T-helper 2 cell treated with Interferon-gamma antibody and Interleukin-4, amounts not matched to agents 5 μg/mL and 100 μg/mL, for 36 hours (primary cell): ENCODE measurements at places on chromosomes 5 and 9.
A peak's percentile ranks its signal among the peaks of the same experiment; 100 is the strongest.

- no peak for DNase-seq
Observed at GRCh38 chr5:10533226-10533625, 30.6 kb upstream of the ANKRD33B start.

- peak; percentile 51 for DNase-seq
Observed at GRCh38 chr9:136399176-136400037, 563 bp downstream of the SNAPC4 start.

- no peak for DNase-seq
Observed at GRCh38 chr5:91875196-91875779, 492.2 kb upstream of the ARRDC3 start.

GRCh38 chr5:15502208-15502607 is 2.2 kb downstream of the FBXL7 start:
- no peak for DNase-seq

DNA sequence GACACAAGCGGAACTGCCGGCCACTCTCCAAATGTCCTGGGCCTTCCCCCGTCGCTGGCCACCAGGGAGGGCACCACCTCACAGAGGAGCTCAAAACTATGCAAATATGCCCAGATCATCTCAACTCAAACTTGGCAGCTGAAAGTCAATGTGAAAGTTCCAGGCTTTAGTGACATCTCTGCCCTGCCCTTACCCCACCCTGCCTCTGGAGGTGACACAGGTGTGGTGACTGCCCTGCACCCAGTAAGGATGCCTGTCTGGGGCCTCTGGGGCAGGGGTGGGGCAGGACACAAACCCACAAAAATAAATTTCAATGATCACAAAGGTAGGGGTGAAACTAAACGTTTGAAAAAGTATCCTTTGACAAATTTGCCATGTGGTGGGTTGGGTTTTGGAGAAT is 213.4 kb downstream of the HSPA4 start:
- DNase-seq: no peak

- DNase-seq: no peak
Observed at GRCh38 chr5:179267671-179268083, 77.6 kb downstream of the ADAMTS2 start.

GRCh38 chr9:123990427-123990826 is 21.1 kb upstream of the LHX2 start:
- no peak for DNase-seq

DNA sequence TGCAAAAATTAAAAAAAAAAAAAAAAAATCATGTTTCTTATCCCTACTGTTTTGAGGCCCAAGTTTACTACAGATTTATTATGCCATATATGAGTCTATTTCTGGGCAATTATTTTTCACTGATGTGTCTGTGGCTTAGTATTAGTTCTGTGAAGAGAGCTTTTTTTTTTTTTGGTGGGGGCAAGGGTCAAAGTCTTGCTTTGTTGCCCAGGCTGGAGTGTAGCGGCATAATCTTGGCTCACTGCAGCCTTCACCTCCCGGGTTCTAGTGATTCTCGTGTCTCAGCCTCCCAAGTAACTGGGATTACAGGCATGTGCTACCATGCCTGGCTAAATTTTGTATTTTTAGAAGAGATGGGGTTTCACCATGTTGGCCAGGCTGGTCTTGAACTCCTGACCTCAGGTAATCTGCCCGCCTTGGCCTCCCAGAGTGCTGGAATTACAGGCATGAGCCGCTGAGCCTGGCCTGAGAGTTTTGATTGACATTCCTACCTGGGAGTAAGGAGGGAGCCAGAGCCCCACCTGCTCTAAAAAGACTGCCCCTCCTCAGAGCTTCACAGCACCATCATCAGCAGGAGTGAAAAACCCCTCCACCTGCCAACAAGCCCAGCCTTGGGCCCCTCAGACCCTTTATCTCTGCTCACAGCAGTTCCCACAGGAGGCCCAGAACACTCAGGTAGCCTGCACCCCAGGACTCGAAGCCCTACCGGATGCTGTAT is 36.1 kb upstream of the JADE2 start:
- DNase-seq: no peak

- no peak for DNase-seq
Observed at GRCh38 chr9:29176231-29176630, 1603.0 kb upstream of the C9orf72 start.

- no peak for DNase-seq
Observed at GRCh38 chr9:133730994-133731715, 7.0 kb downstream of the SARDH start.

GRCh38 chr5:41519801-41520200 is 9.4 kb upstream of the PLCXD3 start:
- no peak for DNase-seq

DNA sequence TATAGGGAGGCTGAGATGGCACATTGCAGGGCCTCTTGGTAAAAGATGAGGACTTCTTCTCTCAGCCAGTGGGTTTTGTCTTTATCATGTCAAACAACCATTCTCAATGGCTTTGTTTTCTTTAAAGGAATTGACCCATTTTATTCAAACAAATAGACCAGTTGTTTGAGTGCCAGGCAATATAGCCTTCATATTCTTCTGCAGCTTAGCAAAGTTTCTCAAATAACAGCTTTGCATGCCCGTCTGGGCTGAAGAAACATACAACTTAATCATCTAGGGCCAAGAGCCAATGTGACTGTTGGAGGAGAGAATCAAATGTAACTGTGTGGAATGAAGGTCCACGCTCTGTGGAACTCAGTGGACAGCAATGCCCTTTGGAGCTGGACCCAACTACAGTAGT is 57.4 kb upstream of the ADRA1B start:
- no peak for DNase-seq

GRCh38 chr9:121358751-121359150 is 11.3 kb downstream of the STOM start:
- DNase-seq: no peak

DNA sequence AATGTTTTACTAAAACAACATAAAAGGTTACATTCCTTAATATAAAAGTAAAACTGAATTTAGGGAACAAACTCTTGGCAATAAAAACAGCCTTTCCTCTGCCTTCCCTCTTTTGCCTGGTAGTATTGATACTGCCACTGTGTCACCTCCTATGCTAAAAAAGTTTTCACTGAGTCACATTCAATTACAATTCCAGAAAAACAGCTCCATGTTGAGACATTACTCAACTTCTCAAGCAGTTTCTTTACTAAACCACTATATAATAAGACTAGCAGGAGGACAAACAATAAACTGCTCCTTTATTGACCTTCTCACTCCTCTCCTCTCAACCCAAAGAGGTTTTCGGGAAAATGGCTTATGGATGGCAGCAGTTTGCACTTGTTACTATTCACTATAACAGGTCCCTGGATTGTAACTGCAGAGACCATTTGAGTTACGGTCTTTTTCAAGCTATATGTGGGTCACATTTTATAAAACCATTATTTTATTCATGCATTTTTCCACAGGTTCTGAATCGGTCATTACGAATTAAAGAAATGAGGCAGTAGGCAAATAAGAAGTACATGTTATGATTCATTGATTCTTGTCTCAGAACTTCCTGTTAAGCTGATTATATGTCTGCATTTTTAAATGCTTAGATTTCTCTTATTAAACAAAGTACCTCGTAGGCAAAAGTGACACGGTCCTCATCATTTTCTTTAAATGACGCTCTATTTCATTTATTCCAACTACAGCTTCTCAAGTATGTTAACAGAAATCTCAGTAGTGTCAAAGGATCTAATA is 2.1 kb downstream of the ZDHHC21 start:
- DNase-seq: no peak

GRCh38 chr9:89000371-89000781 is 9.1 kb downstream of the S1PR3 start:
- DNase-seq: no peak

GRCh38 chr9:122939601-122940000 is 1.2 kb upstream of the RABGAP1 start:
- DNase-seq: no peak

GRCh38 chr9:38202336-38202938 is 133.4 kb upstream of the SHB start:
- DNase-seq: no peak

DNA sequence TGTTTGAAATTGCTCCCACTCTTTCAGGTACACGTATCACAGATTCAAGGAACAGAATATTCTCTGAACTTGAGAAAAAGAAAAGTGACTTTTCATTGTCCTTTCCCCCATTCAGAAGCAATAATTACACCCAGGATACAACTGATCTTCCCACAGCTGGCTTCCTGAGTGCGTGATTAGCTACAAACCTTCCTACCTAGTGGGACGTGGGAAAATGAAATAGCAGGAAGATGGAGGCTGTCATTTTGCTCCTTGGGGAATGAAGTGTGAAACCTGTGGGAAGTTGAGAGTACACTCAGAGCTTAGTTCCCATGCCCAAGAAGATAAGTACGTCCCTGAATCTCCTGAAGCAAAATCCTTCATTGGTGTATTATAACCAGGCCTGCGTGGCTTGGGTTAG is 2.6 kb downstream of the TAS2R1 start:
- no peak for DNase-seq

DNA sequence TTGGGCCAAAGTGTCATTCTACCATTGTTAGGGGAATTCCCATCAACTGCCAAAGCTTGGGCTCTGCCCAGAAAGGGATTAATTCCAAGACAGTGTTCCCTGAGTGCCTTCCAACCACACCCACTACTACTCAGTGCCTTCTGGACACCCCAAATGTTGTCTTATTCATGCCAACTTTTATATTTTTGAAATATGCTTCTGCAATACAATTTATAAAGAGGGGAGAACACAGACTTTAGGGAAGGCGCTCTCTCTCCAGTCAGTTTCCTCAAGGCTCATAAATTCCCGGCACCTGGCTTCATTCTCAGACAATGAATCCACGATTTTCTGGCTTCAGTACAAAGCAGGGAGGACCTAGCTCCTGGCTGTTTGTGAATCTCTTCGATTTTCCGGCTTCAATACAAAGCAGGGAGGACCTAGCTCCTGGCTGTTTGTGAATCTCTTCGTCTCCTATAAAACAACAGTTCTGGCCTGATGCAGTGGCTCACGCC is 120.1 kb upstream of the MYO10 start:
- DNase-seq: no peak

- DNase-seq: no peak
Observed at GRCh38 chr9:106075960-106076327, 381.6 kb downstream of the TMEM38B start.

- no peak for DNase-seq
Observed at GRCh38 chr5:54492178-54492577, 25.4 kb upstream of the SNX18 start.

DNA sequence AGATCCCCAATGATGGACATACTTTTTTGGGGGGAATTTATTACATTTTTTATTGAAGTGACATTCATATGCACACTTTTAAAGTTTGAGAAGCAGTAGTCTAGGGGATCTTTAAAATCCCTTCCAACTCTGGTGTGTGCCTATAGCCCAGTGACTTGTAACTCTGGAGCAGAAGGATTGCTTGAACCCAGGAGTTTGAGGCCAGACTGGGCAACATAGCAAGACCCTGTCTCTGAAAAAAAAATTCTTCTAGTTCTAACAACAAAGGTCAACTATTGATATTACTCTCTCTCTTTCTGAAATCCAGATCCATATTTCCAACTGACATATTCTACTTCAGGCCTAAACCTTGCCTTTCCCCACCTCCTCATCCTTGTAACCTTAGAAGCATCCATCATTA is 148.2 kb upstream of the SPRY4 start:
- DNase-seq: no peak

GRCh38 chr5:112604732-112605630 is 132.7 kb upstream of the APC start:
- no peak for DNase-seq

GRCh38 chr5:124649491-124650146 is 96.8 kb downstream of the ZNF608 start:
- DNase-seq: peak; percentile 80

DNA sequence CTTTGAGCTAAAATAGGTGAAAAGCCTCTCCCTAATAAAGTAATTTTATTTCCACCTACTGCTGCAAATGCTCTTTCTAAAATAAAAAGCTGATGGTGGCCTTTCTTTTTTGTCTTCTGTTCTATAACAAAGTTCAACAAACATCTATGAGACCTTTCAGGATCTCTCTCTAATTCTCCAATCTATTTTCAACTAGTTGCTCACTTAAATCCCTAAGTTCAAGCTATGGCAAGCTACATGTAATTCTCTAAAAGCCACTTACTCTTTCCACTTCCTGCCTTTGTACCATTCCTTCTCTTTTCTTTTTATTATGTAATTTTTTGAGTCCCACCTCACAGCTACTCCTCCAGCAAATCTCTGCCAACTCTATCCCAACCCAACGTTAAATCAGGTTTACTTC is 20.9 kb downstream of the CHD1 start:
- no peak for DNase-seq

DNA sequence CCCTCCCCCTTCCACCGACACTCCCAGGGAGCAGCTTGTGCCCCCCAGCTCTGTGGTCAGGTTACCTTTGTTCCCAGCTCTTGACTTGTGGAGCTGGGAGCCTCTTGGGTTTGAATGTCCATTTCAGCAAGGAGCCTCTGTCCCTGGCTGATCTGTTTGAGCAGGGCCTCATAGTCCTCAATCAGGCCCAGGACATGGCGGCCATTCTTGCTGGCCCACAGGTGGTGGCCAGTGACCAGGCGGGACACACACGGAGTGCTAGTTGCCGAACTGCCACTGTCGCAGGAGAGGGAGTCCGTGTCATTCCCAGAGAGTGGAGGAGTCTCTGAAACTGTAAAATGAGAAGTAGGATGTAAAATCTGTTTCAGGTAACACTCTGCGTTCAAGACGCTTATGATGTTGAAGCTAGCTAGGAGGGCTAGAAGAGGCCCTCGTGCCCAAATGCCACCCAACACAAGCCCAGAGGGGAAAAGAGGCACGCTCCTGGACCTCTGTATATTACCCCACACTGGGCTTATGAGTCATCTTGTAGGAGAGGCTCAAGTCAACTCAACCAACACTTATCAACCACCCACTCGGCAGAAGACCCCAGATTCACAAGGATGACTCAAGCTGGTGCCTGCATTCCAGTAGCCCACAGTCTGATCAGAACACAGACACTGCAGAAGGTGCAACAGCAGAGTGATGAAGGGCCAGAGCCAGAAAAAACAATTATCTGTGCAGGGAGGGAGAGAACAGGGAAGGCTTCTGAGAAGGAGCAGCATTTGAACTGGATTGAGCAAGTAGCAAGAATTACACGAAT is 177.0 kb downstream of the CDK5RAP2 start:
- no peak for DNase-seq

- DNase-seq: no peak
Observed at GRCh38 chr5:146291421-146292074, 47.1 kb upstream of the POU4F3 start.

- no peak for DNase-seq
Observed at GRCh38 chr5:32123058-32123805, 50.9 kb downstream of the GOLPH3 start.

- DNase-seq: no peak
Observed at GRCh38 chr9:34793428-34793827, 83.5 kb upstream of the CCL21 start.

- DNase-seq: no peak
Observed at GRCh38 chr9:109831998-109832658, 52.1 kb downstream of the PALM2AKAP2 start.
